BE2C (cell line): ENCODE measurements at places on chromosomes 12 and 14.

- DNase-seq, result no peak
Observed at GRCh38 chr12:65125247-65125646, 4.1 kb upstream of the WIF1 start.

DNA sequence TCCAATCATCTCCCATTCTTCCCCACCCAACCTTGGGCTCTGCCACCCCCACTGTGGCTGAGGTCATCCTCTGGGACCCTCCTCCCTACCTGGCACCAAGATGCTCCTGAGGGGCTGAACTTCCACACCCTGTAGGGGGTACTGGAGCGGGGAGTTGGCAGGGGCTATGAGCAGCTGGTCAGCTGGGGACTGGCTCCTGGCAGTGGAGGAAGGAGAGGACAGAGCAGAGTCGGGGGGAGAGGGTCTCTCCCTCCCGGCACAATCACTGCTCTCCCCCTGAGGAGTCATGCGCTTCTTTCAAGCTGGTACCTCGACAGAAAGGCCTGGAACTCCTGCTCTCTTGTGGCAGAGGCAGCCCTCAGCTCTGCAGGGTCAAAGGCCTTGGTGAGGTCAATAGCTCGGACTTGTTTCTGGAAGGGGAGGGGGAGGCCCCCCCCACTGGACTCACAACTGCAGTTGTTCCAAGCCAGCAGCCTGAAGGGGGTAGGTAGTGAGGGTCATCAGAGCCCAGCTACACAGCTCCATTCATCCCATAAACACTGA, 2.0 kb downstream of the B4GALNT1 start:
- DNase-seq, result no peak

- no peak for DNase-seq
Observed at GRCh38 chr14:100018054-100018453, 47.2 kb upstream of the EVL start.

- no peak for DNase-seq
Observed at GRCh38 chr14:68168460-68169109, 349.0 kb downstream of the RAD51B start.

GRCh38 chr14:93068711-93069110, 47.0 kb downstream of the ITPK1 start:
- DNase-seq, result no peak

DNA sequence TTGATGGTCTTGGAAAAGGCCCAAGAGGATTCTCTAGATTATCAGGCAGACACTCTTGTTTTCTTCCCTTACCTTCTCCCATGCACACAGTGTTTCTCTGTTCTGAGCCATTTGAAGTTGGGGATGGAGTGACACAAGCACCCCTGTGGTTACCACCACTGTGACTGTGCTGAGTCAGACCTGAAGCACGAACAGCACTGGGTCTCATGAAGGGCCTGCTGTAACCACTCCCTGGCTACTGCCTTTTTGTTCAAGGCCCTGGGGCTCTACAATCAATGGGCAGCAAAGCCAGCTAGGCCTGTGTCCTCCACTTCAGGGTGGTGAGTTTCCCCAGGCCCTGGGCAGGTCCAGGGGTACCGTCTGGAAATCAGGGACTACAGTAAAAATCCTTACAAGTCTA, 65.5 kb downstream of the TSPAN8 start:
- DNase-seq, result no peak

DNA sequence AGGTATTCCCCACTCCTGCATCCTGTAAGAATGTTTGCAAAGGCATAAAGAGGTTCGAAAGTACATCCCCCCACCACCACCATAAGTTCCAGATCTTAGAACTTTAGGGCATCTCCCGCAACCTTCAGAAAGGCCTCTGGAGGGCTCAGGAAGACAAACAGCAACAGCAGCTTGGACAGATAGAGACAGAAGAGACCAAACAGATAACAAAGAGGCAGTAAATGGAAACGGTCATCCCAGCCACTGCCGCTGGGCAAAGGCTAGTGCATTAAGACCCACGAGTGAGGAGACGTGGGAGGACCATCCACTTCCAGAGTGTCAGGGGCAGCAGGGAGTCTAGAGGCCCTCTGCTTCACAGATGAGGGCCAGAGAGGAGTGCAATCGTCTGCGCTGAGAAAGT, 124.3 kb downstream of the CRACR2A start:
- no peak for DNase-seq

DNA sequence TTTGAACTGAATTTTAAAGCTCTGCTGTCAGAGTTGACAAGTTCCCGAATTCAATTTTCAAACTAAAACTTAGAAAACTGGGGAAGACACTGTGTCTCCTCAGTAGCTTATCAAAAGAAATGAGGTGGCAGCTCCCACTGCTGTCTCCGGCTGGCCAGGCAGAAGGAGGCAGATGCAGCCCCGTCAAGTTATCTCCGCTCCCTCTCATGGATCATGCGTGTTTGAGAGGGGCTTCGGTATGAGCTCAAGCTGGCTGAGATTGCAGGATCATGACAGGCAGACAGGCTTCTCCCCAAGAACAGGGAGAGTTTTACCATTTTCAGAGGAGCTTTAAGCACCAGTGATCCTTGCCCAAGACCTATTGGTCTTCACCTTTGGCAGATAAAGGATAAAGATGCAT, 88.8 kb downstream of the NEDD1 start:
- no peak for DNase-seq

DNA sequence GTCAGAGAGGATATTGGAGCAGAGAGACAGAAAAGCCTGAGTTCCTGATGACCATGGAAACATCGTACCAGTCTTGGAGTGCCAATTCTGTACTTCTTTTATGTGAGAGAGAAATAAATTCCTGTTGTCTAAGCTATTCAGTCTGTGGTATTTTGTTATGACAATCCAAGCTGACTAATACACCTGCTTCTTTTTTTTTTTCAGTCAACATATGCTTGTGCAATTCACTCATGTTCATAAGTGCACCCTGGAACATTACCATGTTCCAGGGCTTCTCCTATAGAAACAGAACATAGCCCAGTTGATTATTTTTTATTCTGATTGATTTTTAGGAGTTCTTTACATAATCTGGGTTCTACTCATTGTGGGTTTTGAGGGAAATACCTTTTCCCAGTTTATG, 1.7 kb upstream of the CHPT1 start:
- no peak for DNase-seq

DNA sequence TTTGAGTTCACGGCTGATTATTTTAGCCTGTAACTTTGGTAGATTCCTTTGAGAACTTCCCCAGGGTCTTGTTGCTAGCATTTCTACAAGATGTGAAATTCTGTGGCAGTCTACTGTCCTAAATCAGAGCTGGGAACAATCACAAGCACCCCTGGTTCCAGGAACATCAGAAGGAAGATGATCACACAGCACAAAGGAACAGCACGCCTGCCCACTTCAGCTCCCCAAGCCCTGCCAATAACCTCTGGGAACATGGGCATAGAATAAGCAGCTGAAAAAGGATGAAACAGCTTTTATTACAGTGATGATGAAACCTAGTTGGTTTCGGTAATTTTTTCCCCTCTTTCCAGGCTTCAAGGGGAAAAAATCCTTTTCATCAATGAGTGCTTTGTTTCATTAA, 12.3 kb downstream of the GPR19 start:
- DNase-seq, result no peak

GRCh38 chr12:32089586-32089985, 17.1 kb upstream of the BICD1 start:
- peak; percentile 93 for DNase-seq

- DNase-seq, result no peak
Observed at GRCh38 chr12:117836476-117836875, 132.3 kb downstream of the KSR2 start.
